Posterior cingulate gyrus (tissue), 11 donors: ENCODE measurements at places on chromosomes 2 and 18.
A peak's percentile ranks its signal among the peaks of the same experiment; 100 is the strongest.

- no peak for DNase-seq
These were observed 88.0 kb upstream of the PELI1 start for GRCh38 chr2:64232266-64232665.

DNA sequence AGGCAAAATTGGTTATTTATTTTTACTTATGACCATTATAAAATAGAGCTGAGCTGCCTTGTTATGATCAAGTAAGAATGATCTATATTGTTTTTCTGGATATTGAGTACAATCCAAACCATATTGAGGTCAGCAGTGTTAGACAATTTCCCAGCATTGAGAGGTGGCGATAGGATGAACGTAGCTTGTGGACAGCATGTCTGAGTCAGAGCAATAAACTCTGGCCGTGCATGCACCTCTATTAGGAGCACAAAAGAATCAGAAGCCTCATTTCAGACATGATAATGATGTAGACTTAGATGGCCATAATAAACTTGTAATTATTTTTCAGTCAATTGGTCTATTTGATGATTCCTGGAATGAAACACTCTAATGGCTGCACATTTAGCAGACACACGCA lies 491.6 kb downstream of the RIT2 start:
- no peak for DNase-seq

- no peak for DNase-seq
These were observed 163.0 kb downstream of the PHLPP1 start for GRCh38 chr18:62878305-62878704.

GRCh38 chr2:204625135-204625534 lies 79.9 kb downstream of the PARD3B start:
- no peak for DNase-seq

- no peak for DNase-seq
These were observed 28.8 kb upstream of the SLC3A1 start for GRCh38 chr2:44246436-44246835.

DNA sequence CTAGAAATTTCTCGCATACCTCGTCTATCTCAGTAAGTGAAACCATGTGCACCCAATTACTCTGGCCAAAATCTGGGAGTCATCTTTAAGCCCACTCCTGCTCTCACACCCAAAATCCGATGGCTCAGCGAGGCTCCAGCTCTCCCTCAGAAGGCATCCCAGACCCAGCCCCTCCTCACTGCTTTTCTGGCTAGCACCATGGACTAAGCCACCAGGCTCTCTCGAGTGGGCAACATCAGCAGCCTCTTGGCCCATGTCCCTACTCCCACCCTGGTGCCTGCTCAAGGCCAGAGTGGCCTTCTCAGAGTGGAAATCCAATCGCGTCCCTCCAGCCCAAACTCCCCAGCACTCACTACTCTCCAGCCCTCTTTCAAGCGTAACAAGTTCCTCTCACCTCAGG lies 27.2 kb downstream of the TNS1 start:
- peak; percentile 37 for DNase-seq

DNA sequence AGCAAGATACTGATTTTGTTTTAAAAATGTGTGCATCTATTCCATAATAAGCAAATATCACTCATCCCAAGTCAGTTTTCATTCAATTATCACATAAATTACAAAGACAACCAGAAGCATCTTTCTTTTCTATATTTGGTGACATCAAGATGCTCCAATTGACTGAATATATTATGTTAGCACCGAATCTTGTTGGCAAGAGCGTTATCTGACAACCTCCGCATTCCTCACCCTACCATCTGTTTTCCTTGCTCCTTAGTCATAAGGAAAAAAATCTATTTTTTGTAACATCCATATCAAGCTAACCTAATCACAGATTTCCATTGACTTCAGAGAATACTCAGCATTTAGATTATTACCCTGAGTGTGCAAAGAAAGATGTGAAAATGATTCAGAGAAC lies 212.2 kb upstream of the KYNU start:
- DNase-seq, result no peak

DNA sequence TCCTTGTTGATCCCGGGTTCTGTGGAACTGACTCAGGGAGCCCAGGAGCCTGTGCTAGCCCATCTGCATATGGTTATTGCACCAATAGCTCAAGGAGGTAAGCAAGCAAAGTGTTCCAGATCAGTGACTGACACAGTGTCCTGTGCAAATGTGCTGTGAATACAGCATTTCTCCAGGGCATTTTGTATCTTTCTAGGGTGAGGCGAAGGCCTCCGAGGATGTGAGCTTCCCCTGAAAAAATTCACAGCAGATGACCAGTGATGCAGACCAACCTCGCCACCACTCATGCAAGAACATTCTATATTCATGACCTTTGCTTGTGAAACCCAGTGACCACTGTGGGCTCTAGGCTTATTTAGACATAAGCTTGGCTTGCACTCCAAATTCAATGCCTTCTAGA lies 15.2 kb upstream of the NT5DC4 start:
- DNase-seq, result no peak

GRCh38 chr2:63591566-63592175 lies 2.9 kb downstream of the MDH1 start:
- no peak for DNase-seq

DNA sequence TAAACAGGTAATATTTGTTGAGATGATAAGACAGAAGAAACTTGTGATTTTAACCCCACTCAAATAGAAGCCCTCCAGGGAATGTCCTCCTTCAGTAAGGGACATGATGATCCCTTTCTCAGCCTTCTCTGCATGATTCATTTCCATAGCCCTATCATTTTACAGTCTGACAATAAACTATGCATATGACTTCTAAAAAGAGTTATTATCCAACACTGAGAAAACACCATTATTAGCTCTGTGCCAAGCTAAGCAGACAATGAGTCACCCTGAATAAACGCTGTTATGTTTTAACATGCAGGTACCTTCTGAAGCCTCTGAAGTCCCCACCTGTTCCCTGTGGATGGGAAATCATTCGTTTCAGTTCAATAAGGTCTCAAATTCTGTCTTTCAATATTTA lies 54.7 kb downstream of the DTNB start:
- DNase-seq, result no peak

- DNase-seq, result no peak
These were observed 389.8 kb downstream of the ALK start for GRCh38 chr2:29531626-29532025.

- no peak for DNase-seq
These were observed 44.9 kb downstream of the SOCS6 start for GRCh38 chr18:70333757-70334156.

DNA sequence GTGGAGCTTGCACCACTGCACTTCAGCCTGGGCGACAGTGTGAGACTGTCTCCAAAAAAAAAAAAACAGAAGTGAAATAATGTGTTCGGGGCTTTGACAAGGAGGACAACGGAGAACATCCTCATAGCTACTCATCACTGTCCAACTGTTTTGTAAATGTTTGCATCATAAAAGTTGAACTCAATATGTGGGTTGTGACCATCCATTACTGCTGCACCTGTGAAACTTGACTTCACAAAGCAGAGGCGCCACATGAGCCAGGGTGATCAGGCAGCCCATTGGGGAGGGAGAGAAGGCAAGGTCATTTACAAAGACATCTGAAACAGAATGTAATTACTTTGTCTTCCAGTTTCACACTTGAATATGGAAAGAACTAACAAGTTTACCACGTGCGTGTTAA lies 61.6 kb downstream of the LAMA1 start:
- no peak for DNase-seq

DNA sequence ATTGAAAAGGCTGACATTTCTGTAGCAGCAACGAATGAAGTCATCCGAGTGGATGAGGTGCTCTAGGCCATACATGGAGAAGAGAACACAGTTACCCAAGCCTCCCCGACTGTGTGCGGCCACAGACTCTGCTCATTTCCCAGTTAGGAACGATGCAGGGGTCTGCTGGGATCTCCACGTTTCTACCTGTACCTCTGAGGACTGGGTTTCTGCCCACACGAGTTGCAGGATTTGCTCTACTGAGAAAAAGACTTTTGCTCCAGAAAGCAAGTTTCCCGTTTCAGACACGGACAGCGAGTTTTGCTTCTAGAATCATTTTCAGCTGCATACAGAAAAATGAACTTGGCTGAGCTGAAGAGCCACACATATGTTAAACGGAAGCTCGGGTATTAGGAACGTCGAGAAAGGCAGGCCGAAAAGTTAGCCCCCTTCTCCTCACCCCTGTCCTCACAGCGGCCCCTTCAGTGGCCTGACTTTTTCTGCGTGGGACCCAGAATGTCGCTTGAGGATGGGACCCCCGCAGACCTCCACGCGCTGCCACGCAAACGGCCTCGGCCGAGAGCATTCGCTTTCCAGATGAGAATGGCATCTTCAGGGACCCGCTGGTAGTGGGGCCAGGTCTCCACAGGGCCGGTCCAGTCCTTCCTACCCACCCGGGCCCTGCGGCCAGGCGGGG lies 582 bp upstream of the RAB31 start:
- DNase-seq, result peak; percentile 65
